Endothelial cell (in vitro differentiated cells): ENCODE measurements at places on chromosomes 16 and 17. TPM values are rescaled to one million over a fixed set of nuclear protein-coding genes. Genes with fewer than 3 reads are reported as not detected.

Gene NPIPB9
- 1.2 TPM for total RNA-seq

Gene DCAF7
- total RNA-seq, result 123 TPM

Gene LPO
- 0.31 TPM for total RNA-seq

Gene FGF11
- total RNA-seq, result 19.7 TPM

Gene CTDNEP1
- 148 TPM for total RNA-seq

Gene PDIA2
- not detected for total RNA-seq

DNA sequence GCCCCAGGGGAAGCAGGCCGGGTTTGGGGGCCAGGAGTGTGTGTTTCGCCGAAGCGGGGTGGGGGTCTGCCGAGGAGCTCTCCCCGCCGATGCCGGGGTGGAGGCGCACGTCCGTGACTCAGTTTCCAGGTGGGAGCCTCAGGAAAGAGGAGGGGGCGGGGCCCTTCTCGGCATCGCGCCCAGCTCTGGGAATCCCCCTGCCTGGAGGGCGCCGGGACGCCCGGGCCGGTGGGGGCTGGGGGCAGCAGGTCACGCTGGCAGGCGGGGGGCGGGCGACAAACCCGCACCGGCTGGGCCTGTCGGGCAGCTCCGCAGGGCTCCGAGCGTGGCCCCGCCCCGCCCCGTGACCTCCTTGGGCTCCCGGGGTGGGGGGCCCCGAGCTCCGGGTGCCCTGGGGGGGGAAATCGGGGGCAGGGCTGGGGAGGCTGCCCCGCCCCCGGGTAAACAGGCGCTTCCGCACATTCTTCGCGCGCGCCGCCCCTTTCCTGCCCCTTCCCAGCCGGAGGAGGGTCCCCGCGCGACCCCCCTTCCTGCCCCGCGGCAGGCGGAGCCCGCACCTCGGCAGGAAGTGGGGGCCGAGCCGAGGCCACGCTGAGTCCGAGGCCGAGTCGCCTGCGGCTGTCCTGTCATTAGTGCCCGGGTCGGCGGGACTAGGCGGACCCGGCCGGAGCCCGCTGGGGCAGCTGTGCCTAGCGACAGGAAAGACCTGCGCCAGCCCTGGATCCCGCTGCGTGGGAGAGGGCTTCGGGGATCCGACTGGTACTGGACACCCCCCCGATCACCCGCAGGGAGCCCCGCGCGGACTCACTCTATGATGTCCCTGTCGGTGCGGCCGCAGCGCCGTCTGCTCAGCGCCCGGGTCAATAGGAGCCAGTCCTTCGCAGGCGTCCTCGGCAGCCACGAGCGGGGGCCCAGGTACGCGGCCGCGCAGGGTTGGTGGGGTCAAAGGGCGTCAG, 9.3 kb downstream of the RIPOR1 start:
- DNase-seq, result peak; percentile 84
- H3K27me3 ChIP-seq, result peaks cover 37% of the 10 kb centered on the region
- H3K4me3 ChIP-seq, result peak overlapping the region; percentile 90
- H3K4me1 ChIP-seq, result peaks cover 54% of the 10 kb centered on the region
- peak overlapping the region; percentile 24 for H3K27ac ChIP-seq

GRCh38 chr16:88618182-88618955, 20.0 kb upstream of the IL17C start:
- no peak overlapping the region for H3K27ac ChIP-seq
- H3K4me3 ChIP-seq, result no peak overlapping the region
- H3K27me3 ChIP-seq, result peaks cover 15% of the 10 kb centered on the region
- no peak for DNase-seq
- H3K4me1 ChIP-seq, result peaks cover 18% of the 10 kb centered on the region

DNA sequence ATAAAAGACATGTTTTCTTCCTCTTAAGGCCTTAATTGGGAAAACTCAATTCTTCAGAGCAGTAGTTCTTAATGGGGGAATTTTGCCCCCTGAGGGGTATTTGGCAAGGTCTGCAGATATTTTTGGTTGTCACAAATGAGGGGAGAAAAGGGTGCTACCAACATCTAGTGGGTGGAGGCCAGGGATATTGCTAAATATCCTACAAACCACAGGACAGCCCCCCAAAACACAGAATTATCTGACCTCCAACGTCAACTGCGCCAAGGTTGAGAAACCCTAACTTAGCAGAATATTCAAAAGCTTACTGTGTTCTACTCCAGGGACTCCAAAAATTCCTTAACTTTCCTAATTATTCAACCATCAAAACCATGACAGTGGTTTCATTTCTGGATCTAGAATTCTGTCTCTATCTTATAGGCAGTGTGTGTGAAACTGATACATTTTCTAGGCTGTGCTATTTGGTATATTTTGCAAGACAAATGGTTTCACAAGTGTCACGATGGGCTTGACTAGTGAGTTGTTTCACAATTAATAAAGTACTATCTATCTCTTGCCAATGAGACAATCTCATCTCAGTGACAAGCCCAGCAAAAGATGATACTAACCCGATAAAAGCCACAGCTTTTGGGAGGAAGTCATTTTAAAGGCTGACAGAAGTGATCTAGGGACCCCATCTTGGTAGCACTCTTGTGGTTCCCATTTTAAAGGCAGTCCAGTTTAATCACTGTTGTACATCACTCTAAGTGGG, 14.7 kb downstream of the TXNDC11 start:
- no peak overlapping the region for H3K4me3 ChIP-seq
- H3K36me3 ChIP-seq, result peaks cover 12% of the 10 kb centered on the region
- H3K27me3 ChIP-seq, result no peaks in the 10 kb centered on the region

- peaks cover 29% of the 10 kb centered on the region for H3K4me1 ChIP-seq
- peak; percentile 49 for DNase-seq
- H3K36me3 ChIP-seq, result peaks cover 10% of the 10 kb centered on the region
- peaks cover 5% of the 10 kb centered on the region for H3K27me3 ChIP-seq
These were observed 644 bp downstream of the NFAT5 start for GRCh38 chr16:69566240-69566980.

DNA sequence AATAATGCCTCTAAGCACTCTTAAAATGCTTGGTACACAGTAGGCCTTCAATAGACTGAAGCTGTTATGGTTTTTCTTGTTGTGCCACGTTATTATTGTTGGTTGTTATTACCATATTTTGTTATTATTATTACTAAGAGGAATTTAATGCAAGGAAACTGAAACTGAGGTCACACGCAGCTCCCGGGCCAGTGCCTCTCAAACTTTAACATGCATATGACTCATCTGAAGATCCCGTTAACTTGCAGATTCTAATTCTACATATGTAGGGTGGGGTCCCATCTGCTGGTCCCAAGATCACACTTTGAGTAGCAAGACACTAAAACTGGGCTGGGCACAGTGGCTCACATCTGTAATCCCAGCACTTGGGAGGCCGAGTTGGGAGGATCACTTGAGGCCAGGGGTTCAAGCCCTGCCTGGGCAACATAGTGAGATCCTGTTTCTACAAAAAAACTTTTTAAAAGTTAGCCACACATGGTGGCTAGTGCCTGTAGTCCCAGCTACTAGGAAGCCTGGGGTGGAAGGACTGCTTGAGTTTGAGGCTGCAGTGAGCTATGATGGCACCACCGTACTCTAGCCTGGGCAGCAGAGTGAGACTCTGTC, 888 bp downstream of the ACSM5 start:
- H3K27me3 ChIP-seq, result no peaks in the 10 kb centered on the region
- H3K36me3 ChIP-seq, result no peaks in the 10 kb centered on the region
- no peak overlapping the region for H3K4me3 ChIP-seq
- peaks cover 2% of the 10 kb centered on the region for H3K4me1 ChIP-seq
- DNase-seq, result no peak
- H3K27ac ChIP-seq, result no peak overlapping the region

DNA sequence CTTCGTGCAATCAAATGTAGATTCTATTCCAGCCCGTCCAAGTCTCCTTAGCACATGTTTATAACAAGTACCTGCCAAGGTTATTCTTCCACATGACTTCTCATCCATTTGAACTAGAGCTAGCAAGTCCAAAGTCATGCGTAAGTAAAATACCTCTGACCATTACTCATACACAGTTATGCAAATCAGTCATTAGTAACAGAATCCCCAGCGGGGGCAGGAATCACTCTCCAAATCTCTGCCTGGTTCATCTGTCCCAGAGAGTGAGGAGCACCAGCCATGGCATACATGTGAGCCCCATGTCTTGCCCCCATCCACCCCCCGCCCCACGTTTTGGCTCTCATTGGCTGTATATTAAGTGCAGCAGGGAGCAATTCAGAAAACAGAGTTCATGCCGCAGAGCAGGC, 27.7 kb downstream of the SRL start:
- H3K27me3 ChIP-seq, result peaks cover 9% of the 10 kb centered on the region
- DNase-seq, result no peak
- H3K36me3 ChIP-seq, result no peaks in the 10 kb centered on the region
- H3K27ac ChIP-seq, result peak overlapping the region; percentile 42

GRCh38 chr17:36740157-36740556, 138.8 kb downstream of the MRM1 start:
- H3K36me3 ChIP-seq, result peaks cover 4% of the 10 kb centered on the region
- no peak overlapping the region for H3K27ac ChIP-seq
- peaks cover 5% of the 10 kb centered on the region for H3K27me3 ChIP-seq
- no peaks in the 10 kb centered on the region for H3K4me1 ChIP-seq

- peak overlapping the region; percentile 48 for H3K27ac ChIP-seq
- peaks cover 32% of the 10 kb centered on the region for H3K4me1 ChIP-seq
- DNase-seq, result peak; percentile 66
- H3K36me3 ChIP-seq, result peaks cover 31% of the 10 kb centered on the region
- H3K4me3 ChIP-seq, result peak overlapping the region; percentile 96
- peaks cover 15% of the 10 kb centered on the region for H3K27me3 ChIP-seq
These were observed 3.8 kb downstream of the PMP22 start for GRCh38 chr17:15261258-15261801.

DNA sequence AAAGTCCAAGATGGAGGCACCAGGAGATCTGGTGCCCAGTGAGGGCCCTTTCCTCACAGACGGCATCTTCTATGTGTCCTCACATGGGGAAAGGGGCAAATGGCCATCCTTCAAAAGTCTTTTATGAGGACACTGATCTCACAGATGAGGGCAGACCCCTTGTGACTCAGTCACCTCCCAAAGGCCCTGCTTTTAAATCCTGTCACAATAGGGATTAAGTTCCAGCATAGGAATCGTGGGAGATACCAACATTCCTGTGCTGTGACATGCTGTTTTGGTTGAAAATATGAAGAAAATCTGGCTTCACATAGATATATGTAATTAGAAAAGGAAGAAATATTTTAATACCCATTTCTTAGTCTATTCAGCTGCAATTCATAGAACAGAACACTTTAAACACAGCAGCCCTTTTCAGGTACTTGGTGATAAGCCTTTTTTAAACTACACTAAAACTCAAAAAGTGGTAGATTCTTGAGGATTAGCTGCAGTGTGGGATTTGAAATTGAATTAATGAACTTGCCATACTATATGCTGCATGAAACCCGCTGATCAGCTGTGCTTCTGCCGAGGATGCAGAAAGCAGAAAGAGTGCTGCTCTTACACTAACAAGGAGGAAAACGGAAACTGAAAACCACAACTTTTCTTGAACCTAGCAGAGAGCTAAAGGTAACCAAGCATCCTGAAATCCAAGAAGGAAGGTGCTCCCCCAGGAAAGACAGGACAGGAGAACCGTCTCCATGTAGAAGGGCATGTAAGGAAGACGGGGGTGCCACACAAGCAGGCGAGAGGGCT, 32.7 kb downstream of the VPS53 start:
- peaks cover 2% of the 10 kb centered on the region for H3K27me3 ChIP-seq
- no peaks in the 10 kb centered on the region for H3K36me3 ChIP-seq
- H3K4me1 ChIP-seq, result peaks cover 5% of the 10 kb centered on the region
- DNase-seq, result no peak

- no peaks in the 10 kb centered on the region for H3K36me3 ChIP-seq
- H3K4me3 ChIP-seq, result peak overlapping the region; percentile 57
- DNase-seq, result peak; percentile 33
- H3K4me1 ChIP-seq, result peaks cover 28% of the 10 kb centered on the region
- peaks cover 16% of the 10 kb centered on the region for H3K27me3 ChIP-seq
- peak overlapping the region; percentile 74 for H3K27ac ChIP-seq
These were observed 13.9 kb upstream of the FZD2 start for GRCh38 chr17:44543213-44543904.

DNA sequence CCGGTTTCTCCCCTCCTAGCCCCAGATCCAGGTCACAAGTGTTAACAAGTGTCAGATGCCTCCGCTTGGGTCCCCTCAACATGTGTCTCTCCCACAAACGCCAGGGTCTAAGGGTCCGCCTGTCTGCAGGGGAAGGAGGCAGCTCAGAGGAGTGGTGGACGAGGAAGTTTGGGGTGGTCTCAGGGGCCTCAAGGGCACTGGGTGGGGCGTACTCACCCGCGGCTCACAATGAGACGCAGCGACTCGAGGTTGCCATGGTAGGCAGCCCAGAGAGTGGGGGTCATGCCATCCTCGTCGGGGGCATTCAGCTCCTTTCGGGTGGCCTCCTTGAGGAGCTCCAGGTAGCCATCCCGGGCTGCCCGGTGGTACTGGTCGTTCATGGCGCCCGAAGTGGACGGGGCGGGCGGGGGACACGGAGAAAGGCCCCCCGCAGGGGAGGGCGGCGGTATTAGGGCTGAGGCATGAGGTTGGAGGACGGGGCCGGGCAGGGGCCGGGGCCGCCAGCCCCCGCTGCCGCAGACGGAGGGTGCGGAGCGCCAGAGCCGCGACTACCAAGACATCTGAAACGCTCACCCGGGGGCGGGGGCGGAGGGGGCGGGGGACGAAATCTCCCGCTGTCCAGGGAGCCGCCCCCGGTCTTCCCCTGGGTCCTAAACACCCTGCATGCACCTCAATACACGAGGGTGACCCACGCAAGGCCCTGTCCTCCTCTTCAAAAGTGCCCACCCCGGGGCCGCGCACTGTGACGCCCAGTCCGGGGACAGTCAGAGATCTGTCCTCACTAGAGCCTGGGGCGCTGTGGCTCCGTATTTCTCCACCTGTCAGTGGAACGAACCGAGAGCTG, at the start of gene USH1G:
Gene USH1G (minus strand): TSS at position 562 of the 844 bp plus-strand sequence. CDS start 182 bp downstream, at position 380.
- H3K27ac ChIP-seq, result no peak within 1 kb of the TSS
- DNase-seq, result no peak
- no peaks in the 10 kb centered on the region for H3K4me1 ChIP-seq
- H3K27me3 ChIP-seq, result peaks cover 24% of the 10 kb centered on the region

DNA sequence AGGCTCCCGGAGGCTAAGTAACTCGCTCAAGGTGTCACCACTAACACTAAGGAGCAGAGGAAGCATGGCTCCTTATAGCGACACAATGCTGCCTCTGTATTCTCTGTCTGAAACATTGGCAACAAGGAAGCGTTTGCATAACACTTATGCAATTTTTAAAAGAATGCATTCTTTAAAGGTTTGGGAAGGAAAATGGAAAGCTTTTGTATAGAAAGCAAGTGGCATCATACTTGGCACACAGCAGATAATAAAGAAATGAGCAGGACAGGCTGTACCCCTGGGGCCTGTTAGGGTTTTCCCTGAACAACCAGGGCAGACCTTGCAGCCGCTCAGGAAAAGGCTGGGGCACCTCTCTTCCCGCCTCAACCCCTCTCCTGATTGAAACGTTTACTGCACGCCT, 36.9 kb downstream of the PPL start:
- H3K4me3 ChIP-seq, result no peak overlapping the region
- no peak overlapping the region for H3K27ac ChIP-seq
- H3K36me3 ChIP-seq, result peaks cover 6% of the 10 kb centered on the region
- DNase-seq, result no peak
- H3K27me3 ChIP-seq, result peaks cover 10% of the 10 kb centered on the region

- H3K27me3 ChIP-seq, result peaks cover 2% of the 10 kb centered on the region
- no peak for DNase-seq
- peaks cover 11% of the 10 kb centered on the region for H3K4me1 ChIP-seq
- no peak overlapping the region for H3K4me3 ChIP-seq
These were observed 84.0 kb downstream of the NTN1 start for GRCh38 chr17:9105068-9105868.
